Activated CD8-positive, alpha-beta T cell treated with anti-CD3 and anti-CD28 coated beads, Interleukin-2, amount 10 ng/mL, durations not matched to agents 7 days and 5 days (primary cell): ENCODE measurements at places on chromosomes 12 and 14.
A peak's percentile ranks its signal among the peaks of the same experiment; 100 is the strongest.

DNA sequence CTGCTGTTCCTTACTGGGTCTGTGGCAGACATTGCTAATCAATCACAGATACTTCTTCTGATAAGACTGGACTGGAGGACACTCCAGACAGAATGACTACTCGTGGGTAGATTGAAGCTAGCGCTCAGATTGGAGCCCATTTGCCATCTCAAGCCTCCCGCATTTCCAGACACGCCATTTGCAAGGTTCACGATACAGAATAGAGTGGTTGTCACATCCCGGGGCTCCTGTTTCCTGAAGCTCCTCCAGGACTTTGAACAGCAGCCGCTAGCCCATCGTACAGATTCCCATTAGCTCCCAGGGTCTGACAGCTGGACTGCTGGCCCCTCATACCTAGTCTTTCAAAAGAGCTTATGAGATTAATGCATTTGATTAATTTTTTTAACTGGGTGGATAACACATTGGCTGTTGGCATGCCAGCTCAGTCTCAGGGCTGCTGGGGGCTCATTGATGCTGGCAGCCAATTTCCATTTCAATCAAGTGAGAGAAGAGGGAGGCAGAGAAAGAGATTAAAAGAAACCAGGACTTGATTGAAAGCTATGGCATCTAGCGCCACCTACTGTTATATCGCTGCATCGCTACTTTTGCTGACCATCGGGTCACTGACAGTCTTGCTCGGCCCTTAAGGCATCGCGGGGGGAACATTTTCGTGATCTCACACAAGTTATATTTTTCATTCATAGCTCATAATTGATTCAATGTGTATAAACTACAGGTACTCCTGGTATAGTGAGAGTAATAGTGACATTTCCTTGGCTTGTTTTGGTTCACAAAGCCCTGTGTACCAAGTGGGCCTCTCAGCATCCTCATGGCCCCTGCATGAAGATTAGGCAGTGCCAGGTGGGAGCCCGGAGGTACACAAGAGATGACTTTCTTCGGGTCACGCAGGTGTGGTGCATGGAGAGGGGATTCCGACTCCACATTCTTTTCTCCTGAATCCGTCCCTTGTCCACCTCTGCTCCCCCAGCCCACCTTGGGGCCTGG is 78.6 kb downstream of the CCDC60 start:
- peak; percentile 58 for DNase-seq
- no peaks in the 10 kb centered on the region for H3K36me3 ChIP-seq
- peaks cover 2% of the 10 kb centered on the region for H3K4me1 ChIP-seq
- H3K4me3 ChIP-seq: no peak overlapping the region
- H3K27me3 ChIP-seq: peaks cover 3% of the 10 kb centered on the region

DNA sequence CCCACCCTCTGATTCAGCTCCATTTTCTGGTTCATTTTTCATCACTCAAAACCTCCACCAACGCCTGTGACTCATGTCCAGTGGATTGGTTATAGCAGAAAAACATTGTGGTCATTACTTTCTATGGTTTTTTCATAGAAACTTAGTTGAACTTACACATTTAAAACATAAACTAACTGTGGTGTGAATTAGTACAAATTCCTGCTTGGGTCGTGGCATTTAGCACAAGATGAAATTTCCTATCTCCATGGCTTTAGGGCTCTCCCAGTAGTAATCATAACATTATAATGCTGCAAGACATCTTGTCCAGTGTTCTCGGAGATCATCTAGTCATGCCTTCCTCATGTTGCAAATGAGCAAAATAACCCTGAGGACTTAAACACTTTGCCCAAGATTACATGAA is 7.1 kb downstream of the RNASE7 start:
- DNase-seq: no peak
- no peak overlapping the region for H3K4me3 ChIP-seq
- H3K27ac ChIP-seq: no peak overlapping the region
- H3K27me3 ChIP-seq: peaks cover 39% of the 10 kb centered on the region
- peaks cover 4% of the 10 kb centered on the region for H3K4me1 ChIP-seq

DNA sequence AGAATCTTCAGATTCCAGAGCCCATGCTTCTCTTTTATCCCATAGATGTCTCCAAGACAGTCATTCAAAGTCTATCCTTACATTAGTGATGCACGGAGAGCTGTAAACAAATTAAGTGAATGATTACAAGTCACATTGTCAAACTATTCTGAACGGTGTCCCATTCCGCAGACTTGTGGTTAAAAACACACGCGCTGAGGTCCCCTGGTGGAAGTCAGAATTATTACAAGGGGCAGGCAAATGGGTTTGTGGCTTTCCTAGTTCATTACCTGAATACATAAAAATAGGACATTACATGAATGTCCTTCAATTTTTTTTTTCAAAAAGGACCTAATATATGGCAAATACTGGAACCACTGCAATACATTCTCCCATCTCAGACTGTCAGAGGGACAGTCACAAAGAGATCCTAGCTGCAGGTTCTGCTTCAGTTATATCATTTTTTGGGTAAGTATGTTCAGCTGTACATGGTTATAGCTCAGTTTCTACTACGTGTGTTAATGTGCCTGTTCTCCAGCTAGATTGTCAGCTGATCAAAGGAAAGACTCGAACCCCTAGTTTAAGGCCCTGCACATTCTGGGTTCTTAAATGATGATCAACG is 53.1 kb upstream of the STON2 start:
- peak; percentile 67 for DNase-seq
- peaks cover 19% of the 10 kb centered on the region for H3K27me3 ChIP-seq
- H3K36me3 ChIP-seq: no peaks in the 10 kb centered on the region
- no peak overlapping the region for H3K4me3 ChIP-seq
- no peak overlapping the region for H3K27ac ChIP-seq

- no peak overlapping the region for H3K4me3 ChIP-seq
- no peak overlapping the region for H3K27ac ChIP-seq
- H3K4me1 ChIP-seq: peaks cover 13% of the 10 kb centered on the region
- peaks cover 33% of the 10 kb centered on the region for H3K27me3 ChIP-seq
These were observed 18.0 kb downstream of the SLC24A4 start for GRCh38 chr14:92340931-92341330.

DNA sequence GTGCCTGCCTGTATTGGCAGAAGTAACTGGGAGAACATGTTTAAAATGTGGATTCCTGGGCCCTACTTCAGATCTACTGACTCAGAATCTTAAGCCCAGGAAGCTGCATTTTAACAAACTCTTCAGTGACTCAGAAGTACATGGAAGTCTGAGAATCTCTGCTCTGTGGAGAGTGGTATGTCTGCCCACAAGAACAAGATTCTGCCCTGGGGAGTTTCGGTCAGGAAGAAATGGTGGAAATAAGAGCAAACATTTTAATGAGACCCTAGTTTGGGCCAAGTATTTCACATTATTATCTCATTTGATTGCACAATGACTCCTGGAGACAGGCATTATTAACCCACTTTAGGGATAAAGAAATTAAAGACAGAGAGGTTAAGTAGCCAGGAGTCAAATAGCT is 8.2 kb downstream of the ALDH1L2 start:
- H3K27ac ChIP-seq: no peak overlapping the region
- no peaks in the 10 kb centered on the region for H3K36me3 ChIP-seq
